ENCODE measurements at places on chromosomes 6 and 20.

DNA sequence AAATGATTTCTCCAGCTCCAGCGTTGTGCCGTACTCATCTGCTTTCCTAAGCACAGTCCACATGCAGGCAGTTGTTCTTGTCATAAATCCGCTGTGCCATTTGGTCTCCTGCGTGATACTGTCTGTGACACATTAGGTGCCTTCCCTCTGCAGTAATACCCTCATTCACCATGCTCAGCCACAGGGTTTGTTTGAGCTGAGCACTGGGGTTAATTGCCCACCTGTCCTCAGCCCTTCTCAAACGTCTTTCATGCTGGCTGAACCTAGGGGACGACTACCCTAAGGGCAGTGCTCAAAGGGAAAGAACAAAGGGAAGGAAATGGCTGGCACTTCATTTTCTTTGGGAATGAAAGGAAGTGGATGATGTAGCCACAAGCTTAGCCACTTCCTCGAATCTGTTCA, 64.2 kb upstream of the MYLIP start:
- no peak for DNase-seq

DNA sequence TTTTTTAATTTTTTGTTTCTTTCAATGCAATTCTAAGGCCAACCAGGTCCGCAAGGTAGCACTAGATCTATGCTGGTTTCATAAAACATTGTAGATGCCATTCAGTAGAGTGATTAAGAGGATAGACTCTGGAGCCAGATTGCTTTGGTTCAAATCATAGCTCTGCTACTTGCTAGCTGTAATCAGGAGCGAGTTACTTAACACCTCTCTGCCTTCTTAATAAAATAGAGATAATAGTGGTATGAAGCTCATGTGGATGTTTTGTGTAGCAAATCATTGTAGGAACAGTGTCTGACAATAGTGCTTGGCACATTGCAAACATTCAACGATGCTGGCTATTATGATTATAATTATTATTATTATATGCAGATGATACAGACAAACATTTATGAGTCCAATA, 164.9 kb downstream of the LAMA2 start:
- DNase-seq, result no peak

DNA sequence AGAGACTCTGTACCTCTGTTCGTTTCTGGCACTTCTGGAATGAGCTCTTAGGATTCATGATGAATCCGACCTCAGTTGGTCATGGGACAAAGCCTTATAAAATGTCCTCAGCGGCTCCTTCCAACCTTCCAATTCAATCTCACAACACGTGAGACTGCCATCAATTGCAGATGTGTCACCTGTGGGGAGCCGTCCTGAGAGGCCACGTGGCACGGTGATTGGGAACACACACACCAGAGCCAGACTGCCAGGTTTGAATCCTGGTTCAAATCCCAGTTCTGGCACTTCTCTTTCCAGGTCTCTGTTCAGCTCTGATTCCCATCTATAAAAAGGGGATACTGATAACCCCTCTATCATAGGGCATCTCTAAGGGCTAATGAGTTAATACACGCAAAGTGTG, 124.5 kb downstream of the ANKRD60 start:
- no peak for DNase-seq

- no peak for DNase-seq
Measured at GRCh38 chr6:46476301-46476700, 14.9 kb downstream of the RCAN2 start.

DNA sequence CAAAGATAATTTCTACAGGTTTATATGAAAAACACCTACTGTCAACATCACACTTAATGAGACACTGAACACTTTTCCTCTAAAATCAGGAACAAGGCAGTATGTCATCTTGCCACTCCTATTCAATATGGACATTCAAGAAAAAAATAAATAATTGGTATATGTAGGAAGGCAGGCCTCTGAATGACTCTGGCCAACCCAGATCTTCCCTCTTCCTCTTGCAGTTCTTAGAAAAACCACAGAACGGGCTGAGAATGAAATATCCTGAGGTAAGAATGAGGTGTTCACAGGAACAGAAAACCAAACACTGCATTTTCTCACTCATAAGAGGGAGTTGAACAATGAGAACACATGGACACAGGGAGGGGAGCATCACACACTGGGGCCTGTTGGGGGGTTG, 1207.2 kb upstream of the CITED2 start:
- no peak for DNase-seq

DNA sequence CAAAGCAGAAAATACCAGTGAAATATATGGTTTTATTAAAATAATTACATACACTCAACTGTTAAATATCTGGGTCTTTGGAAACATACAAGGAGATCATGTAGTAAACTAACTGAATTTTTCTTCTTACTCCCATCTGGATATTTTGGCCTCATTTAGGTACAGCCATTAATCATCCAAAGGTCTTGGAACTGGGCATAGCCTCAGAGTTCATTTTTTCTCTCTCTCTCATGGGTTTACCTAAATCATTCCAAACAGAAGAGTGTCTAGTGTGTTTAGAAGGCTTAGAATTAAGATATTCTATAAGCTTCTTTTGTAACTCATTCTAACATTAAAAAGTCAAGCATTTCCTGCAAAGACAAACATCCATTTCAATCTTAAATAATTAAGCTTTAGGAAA, 79.4 kb downstream of the HMGCLL1 start:
- no peak for DNase-seq

GRCh38 chr6:166955865-166956443, 396 bp downstream of the RNASET2 start:
- DNase-seq, result no peak

- no peak for DNase-seq
Measured at GRCh38 chr20:1833216-1833615, 62.0 kb upstream of the SIRPA start.

- DNase-seq, result no peak
Measured at GRCh38 chr6:39077882-39078594, 29.5 kb downstream of the GLP1R start.

- DNase-seq, result no peak
Measured at GRCh38 chr6:143205991-143206390, 145.3 kb downstream of the AIG1 start.

GRCh38 chr20:21342656-21343345, 39.7 kb downstream of the XRN2 start:
- no peak for DNase-seq

DNA sequence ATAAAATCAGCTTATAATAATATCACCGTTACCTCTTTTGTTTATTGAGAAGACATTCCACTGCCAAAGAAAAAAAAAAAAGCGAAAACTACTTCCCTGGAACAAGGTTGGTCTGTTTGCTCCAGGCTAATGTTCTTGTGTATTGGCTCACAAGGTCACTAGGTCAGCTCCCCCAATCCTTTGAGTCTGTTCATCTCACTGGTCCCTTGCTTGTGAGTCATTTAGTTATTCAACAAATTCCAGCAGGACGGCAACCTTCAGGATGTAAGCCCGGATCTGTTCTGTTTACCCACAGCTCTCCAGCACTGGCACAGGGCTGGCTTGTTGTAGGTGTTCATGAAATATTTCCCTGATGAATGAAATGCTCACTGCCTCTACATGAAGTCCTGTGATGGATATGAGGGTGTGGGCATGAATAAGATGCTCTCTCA, 3.3 kb downstream of the ARHGAP40 start:
- DNase-seq, result no peak

- DNase-seq, result no peak
Measured at GRCh38 chr20:33933469-33933909, 60.2 kb upstream of the RALY start.

DNA sequence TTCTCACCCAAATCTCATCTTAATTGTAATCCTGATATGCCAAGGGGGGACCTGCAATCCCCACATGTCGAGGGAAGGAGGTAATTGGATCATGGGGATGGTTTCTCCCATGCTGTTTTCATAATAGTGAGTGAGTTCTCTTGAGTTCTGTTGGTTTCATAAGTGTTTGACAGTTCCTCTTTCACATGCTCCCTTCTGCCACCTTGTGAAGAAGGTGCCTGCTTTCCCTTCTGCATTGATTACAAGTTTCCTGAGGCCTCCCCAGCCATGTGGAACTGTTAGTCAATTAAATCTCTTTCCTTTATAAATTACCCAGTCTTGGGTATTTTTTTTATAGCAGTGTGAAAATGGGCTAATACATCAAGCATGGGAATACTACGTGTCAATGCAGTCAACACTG, 925.0 kb upstream of the MAN1A1 start:
- DNase-seq, result no peak
